ENCODE measurements at places on chromosomes 7 and 10.
A peak's percentile ranks its signal among the peaks of the same experiment; 100 is the strongest.

GRCh38 chr10:20874261-20874660 is 22.9 kb downstream of the NEBL start:
- no peak for DNase-seq

- no peak for DNase-seq
These were observed 51.4 kb upstream of the AMPH start for GRCh38 chr7:38682606-38683005.

GRCh38 chr7:89796481-89796880 is 357.8 kb upstream of the STEAP1 start:
- no peak for DNase-seq

- DNase-seq = no peak
These were observed 1.6 kb upstream of the KIAA1217 start for GRCh38 chr10:24207341-24207740.

DNA sequence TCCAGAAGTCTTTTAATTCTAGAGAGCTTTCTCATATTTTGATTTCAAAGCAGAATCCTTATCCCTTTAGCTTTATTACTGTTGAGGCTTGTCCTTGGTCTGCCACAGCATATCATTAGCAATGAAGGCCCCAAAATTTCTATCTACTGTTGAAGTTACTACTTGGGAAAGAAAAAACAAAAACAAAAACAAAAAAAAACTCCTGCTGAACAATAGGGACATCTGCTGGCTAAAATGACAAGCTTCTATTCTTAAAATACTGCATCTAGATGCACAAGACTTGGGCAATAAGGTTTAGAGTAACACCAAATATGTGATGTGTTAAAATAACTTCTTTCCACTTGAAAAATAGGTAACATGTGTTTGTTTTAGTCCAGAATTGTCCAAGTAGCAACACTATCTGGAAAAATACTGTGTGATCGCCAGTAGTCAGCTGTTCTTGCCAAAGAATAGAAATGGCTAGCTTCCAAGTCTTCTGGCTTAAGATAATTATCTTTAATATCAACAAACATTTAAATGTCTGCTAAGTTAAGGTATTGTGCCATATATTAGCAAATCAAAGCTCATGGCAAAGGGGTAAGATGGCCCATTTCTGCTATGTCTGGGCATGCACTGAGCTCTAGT is 3.8 kb upstream of the DMTF1 start:
- no peak for DNase-seq

GRCh38 chr10:7046615-7047014 is 364.2 kb downstream of the SFMBT2 start:
- no peak for DNase-seq

- no peak for DNase-seq
These were observed 19.7 kb upstream of the ITGA8 start for GRCh38 chr10:15739254-15739970.

- DNase-seq = no peak
These were observed 614.9 kb upstream of the FZD8 start for GRCh38 chr10:36256948-36257356.

DNA sequence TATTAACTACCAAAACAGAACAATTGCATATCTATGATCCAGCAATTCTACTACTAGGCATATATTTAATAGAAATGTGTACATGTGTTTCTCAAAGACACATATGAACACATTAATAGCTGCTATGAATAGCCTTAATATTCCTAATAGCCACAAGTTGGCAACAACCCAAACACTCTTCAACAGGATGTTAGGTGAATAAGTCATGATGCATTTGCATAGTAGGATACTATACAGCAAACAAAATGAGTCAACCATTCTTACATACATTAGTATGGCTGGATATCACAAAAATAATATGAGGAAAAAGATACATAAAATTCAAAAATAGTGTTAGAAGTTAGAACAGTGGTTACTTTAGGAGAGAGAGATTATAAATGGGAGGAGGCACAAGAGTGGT is 26.8 kb upstream of the ZNF746 start:
- DNase-seq = no peak

GRCh38 chr10:78524342-78524741 is 490.7 kb downstream of the RPS24 start:
- DNase-seq = no peak

- no peak for DNase-seq
These were observed 44.6 kb upstream of the C1QL3 start for GRCh38 chr10:16566202-16566805.

GRCh38 chr7:18552316-18552916 is 56.9 kb downstream of the HDAC9 start:
- DNase-seq = no peak

GRCh38 chr7:88212918-88213317 is 6.9 kb downstream of the SRI start:
- no peak for DNase-seq

- DNase-seq = no peak
These were observed 325.6 kb upstream of the KAT6B start for GRCh38 chr10:74500816-74501215.

DNA sequence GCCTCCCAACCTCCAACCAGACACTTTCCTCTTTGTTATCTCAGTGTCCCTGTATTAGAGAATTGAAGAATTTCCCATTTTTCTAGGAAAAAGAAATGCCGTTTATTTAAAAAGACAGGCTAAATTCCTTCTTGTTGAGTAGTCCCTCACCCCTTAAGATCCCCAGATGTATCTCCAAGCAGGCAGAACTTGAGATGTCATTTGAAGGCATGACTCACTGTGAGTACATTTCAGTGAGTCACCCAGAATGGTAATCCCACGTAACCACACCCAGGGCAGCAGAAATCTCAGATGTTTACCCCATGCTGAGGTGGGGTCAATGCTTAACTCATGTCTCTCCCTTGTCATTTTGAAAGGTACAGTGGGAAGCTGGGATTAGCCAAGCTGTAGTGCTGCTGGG is 4.4 kb downstream of the ZNF655 start:
- DNase-seq = no peak

DNA sequence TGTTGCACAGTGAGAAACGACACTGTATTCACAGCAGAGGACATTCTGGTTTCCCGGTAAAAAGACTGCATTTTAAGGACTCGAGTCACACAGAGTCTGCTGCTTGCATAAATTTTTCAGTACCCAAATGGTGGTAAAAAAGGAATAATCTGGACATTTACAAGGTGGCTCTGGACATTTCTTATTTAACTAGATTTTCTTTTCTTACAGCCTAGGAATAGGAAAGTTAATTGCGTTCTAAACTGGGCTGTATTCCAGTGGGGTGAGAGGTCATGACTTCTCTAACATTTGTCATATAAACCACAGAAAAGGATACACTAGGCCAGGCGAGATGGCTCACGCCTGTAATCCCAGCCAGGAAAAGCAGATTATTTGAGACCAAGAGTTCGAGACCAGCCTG is 237.5 kb upstream of the KLF6 start:
- no peak for DNase-seq

DNA sequence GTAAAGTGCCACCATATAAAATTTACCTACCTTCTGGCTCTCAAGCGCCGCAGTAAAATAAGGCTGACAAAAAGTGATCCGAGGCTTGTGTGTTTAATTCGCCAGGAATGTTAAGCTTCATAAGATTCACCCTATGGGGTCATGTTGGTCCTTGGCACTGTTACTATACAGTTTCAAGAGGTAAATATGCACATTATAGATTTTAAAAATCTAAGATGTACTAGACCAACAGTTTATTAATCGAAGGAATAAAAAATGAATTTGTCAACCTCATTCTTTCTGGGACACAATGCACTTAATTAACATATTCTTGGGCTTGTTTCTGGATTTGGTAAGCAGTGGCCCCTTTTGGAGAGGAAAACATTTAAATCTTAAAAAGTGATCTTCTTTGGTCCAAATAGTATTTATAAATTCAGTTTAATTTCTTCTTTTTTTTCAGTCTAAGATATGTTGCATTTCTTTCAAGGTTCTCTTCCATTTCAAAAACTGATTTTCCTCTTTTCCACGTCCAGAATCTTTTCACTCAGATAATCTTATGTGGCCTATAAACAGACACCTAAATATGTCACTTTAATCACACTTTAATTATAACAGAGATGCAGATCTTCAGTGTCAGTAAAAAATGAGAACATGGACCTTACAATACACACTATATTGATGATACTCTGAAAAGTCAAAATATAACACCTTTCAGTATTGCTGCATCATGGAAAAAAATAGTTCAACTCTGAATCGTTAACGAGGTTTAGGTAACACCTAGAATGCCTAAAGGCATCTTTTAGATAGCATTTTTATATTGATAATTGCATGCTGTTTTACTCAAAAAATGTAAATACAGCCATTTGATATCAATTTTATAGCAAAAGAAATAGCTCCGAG is 3.8 kb upstream of the SKIDA1 start:
- no peak for DNase-seq

- no peak for DNase-seq
These were observed 110.8 kb downstream of the NKX6-2 start for GRCh38 chr10:132675031-132675740.

DNA sequence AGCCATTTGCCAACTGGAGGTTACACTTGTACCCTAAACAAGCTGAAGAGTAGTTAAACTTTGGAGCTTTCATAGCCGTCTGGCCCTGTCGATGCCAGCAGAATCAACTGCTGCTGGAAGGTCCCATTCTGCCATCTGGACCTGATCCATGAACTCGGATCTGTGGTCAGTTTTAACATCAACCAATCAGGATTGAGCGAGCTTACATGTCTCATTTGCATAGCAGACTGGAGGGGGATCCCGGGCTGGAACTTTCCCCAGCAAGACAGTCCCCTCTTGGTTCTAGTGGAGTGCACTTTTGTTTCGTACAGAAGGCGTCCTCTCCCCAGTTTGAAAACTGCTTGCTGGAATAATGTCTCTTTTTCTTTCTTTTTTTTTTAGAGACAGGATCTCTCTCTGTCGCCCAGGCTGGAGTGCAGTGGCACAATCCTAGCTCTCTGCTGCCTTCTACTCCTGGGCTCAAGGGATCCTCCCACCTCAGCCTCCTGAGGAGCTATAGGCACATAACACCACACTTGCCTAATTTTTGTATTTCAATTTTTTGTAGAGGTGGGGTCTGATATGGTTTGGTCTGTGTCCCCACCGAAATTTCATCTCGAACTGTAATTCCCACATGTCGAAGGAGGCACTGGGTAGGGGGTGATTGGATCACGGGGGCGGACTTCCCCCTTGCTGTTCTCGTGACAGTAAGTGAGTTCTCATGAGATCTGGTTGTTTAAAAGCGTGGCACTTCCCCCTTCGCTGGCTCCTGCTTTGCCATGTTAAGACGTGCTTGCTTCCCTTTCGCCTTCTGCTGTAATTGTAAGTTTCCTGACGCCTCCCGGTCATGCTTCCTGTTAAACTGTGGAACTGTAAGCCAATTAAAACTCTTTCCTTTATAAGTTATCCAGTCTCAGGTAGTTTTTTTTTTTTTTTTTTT is 42.8 kb upstream of the SEPHS1 start:
- DNase-seq = no peak

- DNase-seq = no peak
These were observed 175.7 kb upstream of the SLC25A13 start for GRCh38 chr7:96497567-96497966.

DNA sequence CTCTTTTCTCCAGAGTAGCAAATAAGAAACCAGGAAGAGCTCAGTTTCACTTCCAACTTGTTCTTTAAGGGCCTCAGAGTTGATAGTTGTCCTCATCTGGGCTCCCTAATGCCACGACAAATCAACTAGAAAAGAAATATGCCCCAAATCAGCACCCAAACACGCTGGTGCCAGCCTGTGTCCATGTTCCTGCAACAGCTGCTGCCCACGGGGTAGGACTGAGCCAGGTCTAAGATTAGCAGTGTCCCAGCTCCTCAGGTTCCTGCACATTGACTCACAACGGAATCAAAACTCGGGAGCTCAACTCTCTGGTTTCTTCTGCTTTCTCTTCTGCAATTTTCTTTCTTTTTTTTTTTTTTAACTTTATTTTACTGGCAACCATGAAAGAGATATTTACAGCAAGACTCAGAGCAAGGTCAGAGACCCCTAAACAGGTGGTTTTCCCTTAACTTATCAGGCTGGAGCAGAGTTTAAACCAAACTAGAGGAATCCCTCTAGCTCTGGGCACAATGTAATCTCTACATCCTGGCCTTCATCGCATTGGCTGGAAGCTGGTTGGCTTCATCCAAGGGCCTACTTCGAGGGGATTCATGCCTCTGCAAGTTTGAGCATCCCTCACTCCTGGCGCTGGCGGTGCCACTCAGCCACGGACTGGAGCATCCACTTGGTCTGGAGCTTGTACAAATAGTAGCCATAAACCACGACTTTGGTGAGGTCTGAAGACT is 126.1 kb downstream of the PFKFB3 start:
- DNase-seq = no peak

DNA sequence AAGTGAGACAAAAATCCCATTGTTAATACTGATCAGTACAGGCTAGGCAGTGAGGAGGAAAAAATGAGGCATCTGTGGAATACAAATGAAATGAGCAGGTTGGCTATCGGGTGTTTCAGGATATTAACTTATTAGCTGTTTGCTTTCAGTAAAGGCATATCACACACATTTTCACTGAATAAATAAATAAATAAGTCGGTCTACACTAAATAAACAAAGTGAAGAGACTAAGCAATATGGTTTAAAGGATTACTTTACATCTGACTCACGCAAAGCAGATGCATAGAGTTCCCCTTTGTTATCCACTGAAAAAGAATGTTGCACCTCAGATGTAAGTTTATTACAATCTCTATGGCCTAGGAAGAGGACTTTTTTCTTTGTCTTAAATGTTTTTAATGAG is 6.3 kb upstream of the SEMA3A start:
- no peak for DNase-seq

- DNase-seq = no peak
These were observed 115.5 kb upstream of the LAMB4 start for GRCh38 chr7:108245523-108246226.

GRCh38 chr10:99966306-99966705 is 43.4 kb downstream of the DNMBP start:
- no peak for DNase-seq

- no peak for DNase-seq
These were observed 57.3 kb downstream of the INPP5F start for GRCh38 chr10:119782981-119783664.

DNA sequence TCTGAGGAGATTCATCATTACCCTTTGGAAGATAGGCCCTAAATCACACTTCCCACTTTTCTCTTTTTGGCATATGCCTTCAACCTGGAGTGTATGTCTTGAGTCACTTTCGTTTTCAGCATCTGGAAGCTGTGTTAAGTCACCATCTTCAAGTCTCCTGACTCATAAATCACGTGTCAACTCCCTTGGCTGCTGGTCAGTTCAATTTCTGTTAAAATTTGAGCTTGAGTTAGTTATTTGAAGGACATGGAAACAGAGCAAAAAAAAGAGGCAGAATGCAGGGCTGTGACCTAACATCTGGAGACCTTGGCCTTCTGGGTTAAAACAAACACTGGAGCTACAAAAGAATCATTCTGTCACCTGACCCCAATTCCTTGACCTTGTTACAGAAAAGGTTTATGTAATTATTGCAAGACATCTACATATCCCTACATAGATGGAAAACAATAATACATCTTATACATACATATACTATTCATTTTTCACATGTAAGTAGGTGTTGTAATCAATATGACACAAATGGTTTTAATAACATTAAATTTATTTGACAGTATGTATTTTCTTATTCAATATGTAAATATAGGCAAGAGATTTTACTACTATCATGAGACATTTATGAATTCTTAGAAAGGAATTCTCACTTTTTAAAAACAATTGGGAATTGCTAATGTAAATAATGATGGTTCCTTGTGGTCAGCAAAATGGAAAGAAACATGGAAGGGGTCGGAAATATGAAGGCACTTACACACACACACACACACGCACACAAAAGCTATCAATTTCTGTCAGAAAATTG is 169.7 kb upstream of the PHYHIPL start:
- DNase-seq = no peak

- DNase-seq = no peak
These were observed 166.3 kb upstream of the AHR start for GRCh38 chr7:17131983-17132655.

GRCh38 chr7:106865130-106866041 is at the start of gene PIK3CG:
Gene PIK3CG, plus strand, starts transcription at chr7:106865282. Its CDS starts 2,280 bp downstream, at chr7:106867562.
- DNase-seq = peak; percentile 29
